ENCODE measurements at places on chromosomes 11 and 22. TPM values are rescaled to one million over a fixed set of nuclear protein-coding genes. Genes with fewer than 3 reads are reported as not detected.

DNA sequence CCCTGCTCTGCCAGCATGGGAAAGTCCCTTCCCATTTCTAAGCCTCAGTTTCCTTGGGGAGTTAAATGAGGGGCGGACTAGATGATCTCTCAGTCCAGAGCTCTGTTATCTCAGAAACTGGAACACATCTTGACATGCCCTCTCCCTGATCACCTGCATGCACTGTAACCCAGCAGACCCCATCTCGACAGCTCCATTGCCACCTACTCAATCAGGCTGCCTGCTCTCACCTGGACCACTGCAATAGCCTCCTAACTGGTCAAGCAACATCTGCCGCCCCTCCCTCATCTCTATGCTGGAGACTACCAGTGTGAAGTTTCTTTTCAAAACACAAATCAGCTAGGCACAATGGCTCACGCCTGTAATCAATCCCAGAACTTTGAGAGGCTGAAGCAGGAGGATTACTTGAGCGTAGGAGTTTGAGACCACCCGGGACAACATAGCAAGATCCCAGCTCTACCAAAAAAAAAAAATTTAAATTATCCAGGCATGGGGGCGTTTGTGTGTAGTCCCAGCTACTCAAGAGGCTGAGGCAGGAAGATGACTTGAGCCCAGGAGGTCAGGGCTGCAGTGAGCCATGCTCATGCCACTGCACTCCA is 22.2 kb downstream of the LRRC55 start:
- H3K4me3 ChIP-seq, result no peak overlapping the region
- H3K4me1 ChIP-seq, result no peaks in the 10 kb centered on the region
- H3K27ac ChIP-seq, result no peak overlapping the region

Gene CDCA5
- total RNA-seq, result 0.96 TPM

Gene OTOG
- total RNA-seq, result not detected

Gene OR5M10
- not detected for total RNA-seq

Gene FXYD6
- 20.3 TPM for total RNA-seq

DNA sequence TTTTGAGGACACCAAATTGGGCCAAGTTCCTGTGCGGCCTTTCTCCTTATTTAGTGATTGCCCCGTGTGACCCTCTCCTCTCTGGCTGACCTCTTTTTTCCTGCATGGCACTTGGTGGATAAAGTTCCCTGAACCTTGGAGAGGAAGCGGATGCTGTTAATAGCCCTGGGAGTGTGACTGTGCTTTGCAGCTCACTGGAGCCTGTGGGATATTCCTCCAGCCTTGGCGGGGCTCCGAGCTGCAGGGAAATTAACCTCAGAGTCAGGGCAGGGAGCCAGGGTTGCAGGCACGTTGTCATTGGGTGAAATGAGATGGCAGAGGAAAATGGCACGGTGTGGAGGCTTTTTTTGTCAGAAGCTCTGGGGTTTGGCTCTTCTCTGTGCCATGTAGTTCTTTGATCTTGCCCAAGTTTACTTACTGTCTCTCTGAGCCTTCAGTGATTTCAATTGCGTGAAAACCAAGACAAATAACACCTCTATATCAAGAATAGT is 965 bp downstream of the OR9Q1 start:
- no peaks in the 10 kb centered on the region for H3K36me3 ChIP-seq
- H3K4me3 ChIP-seq, result no peak overlapping the region
- H3K27ac ChIP-seq, result peak overlapping the region; percentile 66

DNA sequence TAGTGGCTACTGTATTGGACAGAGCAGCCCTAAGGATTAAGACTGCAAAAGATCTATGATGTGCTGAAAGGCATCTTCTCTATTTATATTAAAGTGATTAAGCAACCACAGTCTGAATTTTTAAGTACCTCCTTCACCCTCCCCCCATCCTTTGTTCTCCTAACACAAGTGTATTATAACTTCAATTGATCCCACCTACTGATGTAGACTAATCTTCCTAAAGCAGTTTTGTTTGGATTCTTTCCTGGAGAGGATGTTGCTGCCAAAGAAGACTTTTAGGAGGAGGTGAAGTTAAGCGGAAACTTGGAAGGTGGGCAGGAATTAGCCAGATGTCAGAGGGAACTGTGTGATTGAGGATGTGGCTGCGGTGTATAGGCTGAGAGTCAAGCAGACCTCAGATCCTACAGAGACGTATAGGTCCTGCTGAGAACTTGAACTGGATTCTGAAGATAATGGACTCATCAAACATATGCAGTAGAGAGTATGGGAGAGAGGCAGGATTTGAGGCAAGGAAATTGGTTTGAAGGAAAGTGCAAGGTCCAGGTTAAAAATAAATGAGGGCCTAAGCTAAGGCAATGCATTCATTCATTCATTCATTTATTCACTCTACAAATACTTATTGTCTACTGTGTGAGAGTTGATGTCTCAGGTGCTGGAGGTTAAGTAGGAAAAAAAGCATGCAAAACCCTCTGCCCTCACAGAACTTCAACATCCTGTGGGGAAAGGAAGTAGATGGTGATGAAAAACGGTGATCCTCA is 5.2 kb upstream of the RASSF10 start:
- no peak overlapping the region for H3K4me3 ChIP-seq
- no peak overlapping the region for H3K27ac ChIP-seq
- H3K27me3 ChIP-seq, result no peaks in the 10 kb centered on the region
- no peak for DNase-seq
- no peaks in the 10 kb centered on the region for H3K4me1 ChIP-seq

DNA sequence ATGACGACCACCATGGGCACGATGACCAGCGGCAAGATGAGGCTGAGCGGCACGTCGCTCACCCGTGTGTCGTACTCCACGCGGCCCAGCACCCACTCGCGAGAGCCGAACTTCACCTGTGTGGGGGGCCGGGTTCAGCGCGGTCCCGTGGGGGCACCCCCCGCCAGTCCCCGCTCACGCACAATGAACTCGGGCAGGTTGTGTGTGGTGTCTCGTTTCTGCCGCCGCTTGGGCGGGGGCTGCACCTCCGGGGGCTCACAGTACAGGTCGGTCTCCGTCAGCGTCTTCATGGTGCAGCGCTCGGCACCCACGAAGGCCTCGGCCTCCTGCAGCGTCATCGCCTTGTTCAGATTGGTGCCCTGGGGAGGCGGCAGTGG is 11.2 kb upstream of the MAPK11 start:
- DNase-seq, result no peak
- H3K4me3 ChIP-seq, result no peak overlapping the region
- no peaks in the 10 kb centered on the region for H3K27me3 ChIP-seq
- H3K36me3 ChIP-seq, result peaks cover 22% of the 10 kb centered on the region
- peaks cover 5% of the 10 kb centered on the region for H3K4me1 ChIP-seq

- H3K36me3 ChIP-seq, result no peaks in the 10 kb centered on the region
- no peak overlapping the region for H3K4me3 ChIP-seq
- H3K4me1 ChIP-seq, result no peaks in the 10 kb centered on the region
- DNase-seq, result no peak
- H3K27me3 ChIP-seq, result no peaks in the 10 kb centered on the region
These were observed 941.2 kb downstream of the DLG2 start for GRCh38 chr11:84685976-84686375.

DNA sequence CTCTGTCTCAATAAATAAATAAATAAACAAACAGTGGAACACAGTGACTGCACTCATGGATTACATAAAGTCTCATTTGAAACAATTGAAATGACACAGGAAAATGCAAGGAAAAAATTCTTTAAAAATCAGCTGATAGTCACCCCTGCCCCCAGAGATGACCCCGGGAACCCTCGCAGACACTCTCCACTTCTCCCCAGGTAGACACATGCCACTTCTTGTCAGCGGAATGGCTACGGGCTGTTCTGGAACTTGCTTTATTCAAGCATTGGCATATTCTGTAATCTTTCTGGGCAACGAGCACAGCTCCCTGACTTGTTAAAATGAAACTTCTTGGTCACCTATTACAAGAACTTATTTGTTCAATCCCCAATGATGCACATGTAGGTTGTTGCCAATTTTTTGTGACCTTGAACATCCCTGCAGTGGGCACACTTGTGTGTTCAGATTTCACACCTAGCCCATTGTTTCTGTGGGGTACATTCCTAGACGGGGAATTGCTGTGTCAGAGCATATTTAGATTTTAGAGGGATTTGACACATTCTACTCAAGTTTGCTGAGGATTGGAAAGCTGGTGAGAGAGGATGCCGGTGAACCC is 32.8 kb downstream of the MYEOV start:
- DNase-seq, result no peak
- no peaks in the 10 kb centered on the region for H3K36me3 ChIP-seq
- H3K27me3 ChIP-seq, result no peaks in the 10 kb centered on the region
- H3K4me1 ChIP-seq, result no peaks in the 10 kb centered on the region

Gene OR8H3
- total RNA-seq, result not detected

GRCh38 chr11:64650923-64651523 is 60.0 kb downstream of the SLC22A12 start:
- no peak for DNase-seq
- no peaks in the 10 kb centered on the region for H3K36me3 ChIP-seq
- H3K4me3 ChIP-seq, result no peak overlapping the region
- H3K27me3 ChIP-seq, result no peaks in the 10 kb centered on the region
- H3K4me1 ChIP-seq, result no peaks in the 10 kb centered on the region

Gene KDM4E
- total RNA-seq, result not detected

DNA sequence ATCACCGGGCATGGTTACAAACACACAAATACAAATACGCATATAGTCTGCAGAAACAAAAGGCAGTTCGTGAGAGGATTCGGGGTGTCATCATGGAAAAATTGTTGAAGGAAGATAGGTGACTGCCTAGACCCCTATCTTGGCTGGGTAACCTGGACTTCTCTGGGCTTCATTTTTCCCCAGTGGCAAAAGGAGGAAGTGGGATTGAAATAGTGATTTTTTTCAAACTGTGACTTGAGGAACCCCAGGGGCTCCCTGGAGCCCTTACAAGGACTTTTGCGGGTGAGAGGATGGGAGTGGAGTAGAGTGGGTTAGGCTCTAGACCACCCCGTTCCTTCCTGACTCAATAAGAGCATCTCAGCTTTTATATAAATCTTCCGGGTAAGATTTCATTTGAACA is 1.0 kb upstream of the ELF5 start:
- no peaks in the 10 kb centered on the region for H3K4me1 ChIP-seq
- H3K4me3 ChIP-seq, result no peak overlapping the region
- no peaks in the 10 kb centered on the region for H3K36me3 ChIP-seq

- no peak for DNase-seq
- H3K4me3 ChIP-seq, result peak overlapping the region; percentile 7
- peak overlapping the region; percentile 78 for H3K27ac ChIP-seq
- H3K4me1 ChIP-seq, result peaks cover 14% of the 10 kb centered on the region
These were observed 27.8 kb downstream of the CD82 start for GRCh38 chr11:44593251-44593650.

GRCh38 chr11:81033779-81034540 is 1593.1 kb upstream of the TENM4 start:
- no peaks in the 10 kb centered on the region for H3K27me3 ChIP-seq
- H3K27ac ChIP-seq, result no peak overlapping the region
- H3K4me3 ChIP-seq, result no peak overlapping the region
- DNase-seq, result no peak

Gene GRIA4
- 14.1 TPM for total RNA-seq

DNA sequence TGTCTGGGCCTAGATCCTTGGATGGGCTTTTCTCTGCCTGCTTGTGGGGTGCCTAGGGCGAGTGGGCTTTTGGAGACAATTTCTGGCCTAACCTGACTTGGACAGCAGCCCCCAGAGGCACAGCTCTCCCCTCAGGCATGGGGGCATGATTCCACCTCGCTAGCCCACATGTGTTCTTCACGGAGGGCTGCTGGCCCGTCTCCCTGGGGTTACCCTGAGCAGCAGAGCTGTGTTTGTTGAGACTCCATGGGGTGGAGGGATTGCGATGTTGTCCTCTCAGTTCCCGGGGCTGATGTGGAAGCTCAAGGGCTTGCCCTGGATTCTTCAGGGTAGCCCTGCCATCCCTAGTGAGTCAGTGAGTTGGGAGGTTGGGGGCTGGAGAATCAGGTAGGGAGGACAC is 2.4 kb upstream of the LRRC75B start:
- peaks cover 25% of the 10 kb centered on the region for H3K4me1 ChIP-seq
- no peaks in the 10 kb centered on the region for H3K27me3 ChIP-seq
- H3K36me3 ChIP-seq, result no peaks in the 10 kb centered on the region
- peak overlapping the region; percentile 82 for H3K27ac ChIP-seq

- no peaks in the 10 kb centered on the region for H3K36me3 ChIP-seq
- H3K4me1 ChIP-seq, result no peaks in the 10 kb centered on the region
- H3K4me3 ChIP-seq, result no peak overlapping the region
- H3K27ac ChIP-seq, result no peak overlapping the region
- no peak for DNase-seq
- no peaks in the 10 kb centered on the region for H3K27me3 ChIP-seq
These were observed 67.7 kb downstream of the PANX1 start for GRCh38 chr11:94196363-94196762.

Gene KRTAP5-8
- total RNA-seq, result 0.32 TPM

DNA sequence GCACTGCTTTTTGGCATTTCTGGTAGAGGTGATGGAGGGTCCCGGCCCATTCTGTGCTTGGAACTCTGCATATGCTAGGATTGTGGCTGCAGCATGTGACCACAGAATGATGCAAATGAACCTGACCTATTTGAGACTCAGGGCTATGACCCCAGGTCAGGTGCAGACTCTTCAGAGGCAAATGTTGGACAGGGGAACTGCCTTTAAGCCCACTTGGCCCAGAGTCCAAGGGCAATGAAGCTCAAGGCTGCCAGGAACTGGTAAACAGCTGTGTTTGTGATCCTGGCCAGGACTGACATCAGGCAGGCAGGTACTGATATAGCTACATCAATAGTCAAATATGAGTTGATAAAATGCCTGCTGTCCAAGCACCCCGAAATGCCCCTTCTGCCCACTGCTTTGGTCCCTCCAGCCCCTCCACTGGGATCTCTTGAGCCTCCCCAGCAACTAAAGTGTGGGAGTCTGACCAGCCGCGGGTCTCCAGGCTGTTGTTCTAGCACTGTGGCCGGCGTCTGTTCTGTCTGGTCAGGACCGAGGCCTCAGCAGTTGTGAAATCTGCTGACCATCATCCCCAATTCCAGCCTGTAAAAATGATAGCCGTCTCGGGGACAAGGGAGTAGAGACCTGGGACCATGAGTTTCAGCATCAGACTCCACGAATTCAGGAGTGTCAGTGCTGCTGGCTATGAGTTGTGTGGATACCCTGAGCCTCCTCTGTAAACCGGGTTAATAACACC is 82.4 kb upstream of the EIF3D start:
- DNase-seq, result no peak
- no peaks in the 10 kb centered on the region for H3K4me1 ChIP-seq
- H3K36me3 ChIP-seq, result no peaks in the 10 kb centered on the region
- no peak overlapping the region for H3K27ac ChIP-seq
